Activated naive CD4-positive, alpha-beta T cell treated with anti-CD3 and anti-CD28 coated beads, Interleukin-2, amount 50 U/mL, for 72 hours (primary cell): ENCODE measurements at places on chromosomes 3 and 15. TPM values are rescaled to one million over a fixed set of nuclear protein-coding genes. Genes with fewer than 3 reads are reported as not detected.

- DNase-seq, result no peak
These were observed 83.7 kb downstream of the SEC22A start for GRCh38 chr3:123285479-123285878.

DNA sequence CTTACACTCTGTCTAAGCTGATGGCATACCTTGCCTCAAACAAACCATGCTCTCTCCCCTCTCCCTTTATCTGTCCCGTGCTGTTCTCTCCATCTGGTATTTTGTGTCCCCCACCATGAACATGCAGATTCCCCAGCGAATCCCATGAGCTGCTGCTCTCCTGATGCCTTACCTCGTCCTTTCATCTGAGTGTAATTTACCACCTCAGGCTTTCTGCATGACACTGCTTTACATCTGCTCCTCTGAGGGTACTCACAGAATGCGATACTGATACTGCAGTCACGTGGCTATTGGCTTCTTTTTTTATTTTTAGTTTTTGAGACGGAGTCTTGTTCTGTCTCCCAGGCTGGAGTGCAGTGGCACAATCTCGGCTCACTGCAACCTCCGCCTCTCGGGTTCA is 341.7 kb downstream of the PTPRG start:
- DNase-seq, result no peak

DNA sequence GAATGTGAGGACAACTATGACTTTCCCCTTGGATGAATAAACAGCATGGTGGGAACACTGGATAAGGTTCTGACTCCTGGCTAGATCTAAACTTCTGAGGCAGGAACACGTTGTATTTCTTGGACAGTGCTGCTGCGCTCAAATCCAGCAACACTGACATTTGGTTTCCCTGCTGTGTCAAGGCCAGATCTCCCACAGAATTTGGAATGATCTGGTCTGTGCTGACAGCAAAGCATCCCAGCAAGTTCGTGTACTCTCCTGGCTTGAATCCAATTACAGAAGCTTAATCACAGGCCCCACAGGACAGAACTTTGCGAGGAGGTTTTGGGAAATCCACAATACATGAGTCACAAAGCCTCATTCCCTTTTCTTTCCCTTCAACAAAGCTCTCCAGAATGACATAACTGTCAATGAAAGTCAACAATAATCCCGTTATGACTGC is 92.5 kb downstream of the ADAMTS9 start:
- no peak for DNase-seq

DNA sequence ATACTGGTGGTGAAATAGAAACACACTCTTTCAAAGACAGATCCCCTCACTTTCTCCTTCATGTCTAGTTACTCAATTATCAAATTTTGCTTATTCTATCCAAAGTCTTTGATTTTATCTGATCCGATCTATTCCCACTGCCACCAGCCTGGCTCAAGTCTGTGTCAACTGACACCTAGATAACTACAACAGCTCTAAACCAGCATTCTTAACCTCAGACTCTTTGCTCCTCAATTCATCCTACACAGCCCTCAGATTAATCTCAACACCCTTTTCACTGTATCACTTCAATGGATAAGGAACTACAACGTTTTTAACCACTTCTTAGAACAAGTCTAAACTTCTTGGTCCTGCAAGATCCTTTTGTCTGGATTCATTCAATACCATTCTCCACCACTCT is 9.1 kb downstream of the KPNA1 start:
- DNase-seq, result no peak

GHSR gene
- total RNA-seq, result not detected

GRCh38 chr3:32571192-32571485 is 481 bp upstream of the DYNC1LI1 start:
- DNase-seq, result no peak

INSYN1 gene
- not detected for total RNA-seq

GRCh38 chr3:186303965-186304364 is 58.1 kb downstream of the DGKG start:
- no peak for DNase-seq

GPR27 gene
- 0.74 TPM for total RNA-seq

GRCh38 chr3:180680097-180680430 is 775 bp upstream of the CCDC39 start:
- peak; percentile 39 for DNase-seq

GRCh38 chr15:91801836-91802534 is 51.5 kb upstream of the SLCO3A1 start:
- no peak for DNase-seq

GRCh38 chr3:177764933-177765332 is 567.7 kb upstream of the TBL1XR1 start:
- DNase-seq, result no peak

GRCh38 chr15:88256279-88257230 is at the start of gene NTRK3:
Gene NTRK3, minus strand, starts transcription at chr15:88256739. Its CDS starts 586 bp downstream, at chr15:88256153.
- DNase-seq, result no peak

DNA sequence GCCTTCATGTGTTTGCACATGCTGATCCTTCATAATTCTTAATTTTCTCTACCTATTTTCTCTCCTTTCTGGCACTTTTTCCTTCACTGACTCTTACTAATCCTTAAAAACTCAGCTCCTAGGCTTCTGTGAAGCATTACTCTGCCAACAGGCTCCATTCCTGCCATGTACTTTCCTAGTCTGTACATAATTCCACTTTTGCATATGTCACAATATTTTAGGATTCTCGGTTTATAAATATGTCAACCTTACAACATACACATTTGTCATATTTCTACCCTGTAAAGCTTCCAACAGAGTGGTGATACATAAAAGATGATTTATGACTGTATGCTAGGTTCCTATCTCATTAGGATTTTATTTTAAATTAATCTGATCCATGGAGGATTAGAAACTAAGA is 38.2 kb upstream of the AGTR1 start:
- DNase-seq, result no peak
